ENCODE measurements at places on chromosomes 16 and 17. TPM values are rescaled to one million over a fixed set of nuclear protein-coding genes. Genes with fewer than 3 reads are reported as not detected.

The OR4D1 gene
- polyA plus RNA-seq = 0.19 TPM

- H3K36me3 ChIP-seq = no peaks in the 10 kb centered on the region
- DNase-seq = no peak
- no peak overlapping the region for H3K4me3 ChIP-seq
- no peak overlapping the region for H3K27ac ChIP-seq
Measured at GRCh38 chr16:12176051-12176450, 199.5 kb downstream of the SNX29 start.

The CACNG1 gene
- not detected for polyA plus RNA-seq

The GPR179 gene
- polyA plus RNA-seq = 0.03 TPM

The MMP25 gene
- 41.9 TPM for polyA plus RNA-seq

DNA sequence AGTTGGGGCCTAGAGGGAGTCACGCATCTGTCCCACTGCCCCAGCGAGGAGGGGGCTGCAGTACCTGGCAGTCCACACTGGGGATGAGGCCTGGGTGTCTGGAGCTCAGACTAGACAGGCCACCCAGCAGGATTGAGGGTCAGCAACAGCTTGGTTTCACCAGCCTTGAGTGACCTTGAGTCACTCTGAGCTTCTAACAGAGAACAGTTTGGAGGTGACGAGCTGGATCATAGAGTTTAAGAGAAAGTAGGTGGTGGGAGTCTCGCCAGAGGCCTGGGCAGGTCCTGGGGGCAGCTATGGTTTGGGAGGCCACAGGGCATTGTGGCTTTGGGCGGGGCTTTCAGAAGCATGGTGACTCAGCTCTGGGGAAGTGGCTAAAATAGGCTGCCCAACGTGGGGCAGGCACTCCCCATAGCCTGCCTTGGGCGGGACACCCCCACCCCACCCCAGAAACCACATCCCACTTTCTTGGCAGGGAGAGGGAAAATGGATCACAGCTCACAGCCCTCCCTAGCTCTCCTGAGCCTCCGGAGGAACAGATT lies 20.5 kb downstream of the CDC42EP4 start:
- peaks cover 19% of the 10 kb centered on the region for H3K4me1 ChIP-seq
- H3K4me3 ChIP-seq = no peak overlapping the region
- H3K27ac ChIP-seq = peak overlapping the region; percentile 59
- DNase-seq = peak; percentile 83
- H3K36me3 ChIP-seq = no peaks in the 10 kb centered on the region

The USP43 gene
- polyA plus RNA-seq = 0.17 TPM

GRCh38 chr17:64778240-64779097 lies 116.4 kb upstream of the SMURF2 start:
- DNase-seq = peak; percentile 88
- H3K27ac ChIP-seq = peak overlapping the region; percentile 80
- H3K4me3 ChIP-seq = peak overlapping the region; percentile 17
- H3K4me1 ChIP-seq = peaks cover 60% of the 10 kb centered on the region
- no peaks in the 10 kb centered on the region for H3K36me3 ChIP-seq

The USP22 gene
- 44.2 TPM for polyA plus RNA-seq

GRCh38 chr17:67095803-67096202 lies 51.4 kb downstream of the CACNG1 start:
- no peaks in the 10 kb centered on the region for H3K27me3 ChIP-seq
- peaks cover 58% of the 10 kb centered on the region for H3K36me3 ChIP-seq
- no peak overlapping the region for H3K27ac ChIP-seq

The CES4A gene
- 5.3 TPM for polyA plus RNA-seq

DNA sequence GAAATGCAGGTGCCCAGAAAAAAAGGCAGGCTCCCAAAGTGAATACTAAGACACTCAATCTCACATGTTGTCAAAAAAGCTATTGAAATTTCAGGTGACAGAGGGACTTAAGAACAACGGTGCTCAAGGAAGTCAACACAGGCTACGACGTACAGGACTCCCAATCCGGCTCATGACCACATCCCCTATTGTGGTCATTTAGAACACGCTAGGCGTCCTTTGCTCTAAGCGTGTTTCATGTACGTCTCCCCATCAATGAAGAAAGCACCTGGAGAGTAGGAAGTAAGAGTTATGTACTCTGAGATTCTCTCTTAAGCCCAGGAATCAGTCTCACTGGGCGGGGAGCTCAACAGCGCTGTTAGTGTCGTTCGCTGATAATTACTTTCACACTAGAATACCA lies 94.1 kb downstream of the MRM3 start:
- no peak overlapping the region for H3K4me3 ChIP-seq
- no peaks in the 10 kb centered on the region for H3K36me3 ChIP-seq
- H3K27me3 ChIP-seq = peaks cover 9% of the 10 kb centered on the region
- no peak for DNase-seq
- H3K27ac ChIP-seq = no peak overlapping the region
- peaks cover 3% of the 10 kb centered on the region for H3K4me1 ChIP-seq

DNA sequence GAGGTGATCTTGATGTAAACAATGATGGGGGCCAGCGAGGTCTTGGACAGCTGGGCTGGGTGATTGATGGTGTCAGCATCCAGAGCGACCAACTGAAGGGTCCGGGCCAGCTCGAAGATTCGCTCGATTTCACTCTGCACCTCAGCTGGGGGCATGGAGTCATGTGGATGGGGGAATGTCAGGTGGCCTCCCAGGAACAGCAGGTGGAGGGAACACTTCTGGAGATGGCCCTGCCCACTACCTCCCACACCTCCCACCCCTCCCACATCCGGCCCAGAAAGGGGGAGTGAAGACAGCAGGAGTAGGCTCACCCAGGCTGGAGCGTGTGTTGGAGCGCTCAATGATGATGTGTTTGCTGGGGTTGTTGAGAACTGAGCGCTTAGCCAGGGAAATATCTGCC lies 13.7 kb downstream of the CACNB1 start:
- no peak for DNase-seq
- no peak overlapping the region for H3K27ac ChIP-seq
- peaks cover 19% of the 10 kb centered on the region for H3K36me3 ChIP-seq
- H3K27me3 ChIP-seq = no peaks in the 10 kb centered on the region
- H3K4me1 ChIP-seq = no peaks in the 10 kb centered on the region

The WNK4 gene
- polyA plus RNA-seq = 0.06 TPM

DNA sequence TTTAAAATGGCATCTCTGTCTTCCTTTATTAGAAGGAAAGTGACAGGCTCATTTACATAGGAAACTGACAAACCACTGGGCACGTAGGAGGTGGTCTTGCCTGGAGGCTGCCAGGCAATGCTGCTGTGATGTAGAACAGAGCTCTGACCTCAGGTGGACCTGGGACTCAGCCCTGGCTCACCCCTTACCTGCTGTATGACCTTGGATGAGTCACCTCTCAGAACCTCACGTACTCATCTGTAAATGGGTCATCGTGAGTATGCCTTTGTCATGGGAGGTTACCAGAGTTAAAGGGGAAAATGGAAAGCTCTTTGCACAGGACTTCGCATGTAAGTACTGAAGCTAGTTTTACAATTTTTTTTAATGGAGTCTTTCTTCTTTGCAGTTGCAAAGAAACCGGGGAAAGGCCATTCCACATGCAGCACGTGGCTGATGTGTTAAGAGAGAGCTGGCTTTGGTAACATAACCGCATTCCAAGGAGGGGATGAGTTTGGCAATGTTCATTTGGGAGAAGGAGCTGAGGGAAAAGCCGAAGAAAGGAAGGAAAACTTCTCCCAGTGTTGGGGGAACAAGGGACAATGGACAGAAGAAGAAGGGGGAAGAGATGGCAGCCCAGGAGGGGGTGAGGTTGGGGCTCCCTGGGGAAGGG lies 37.4 kb upstream of the LONP2 start:
- H3K27ac ChIP-seq = no peak overlapping the region
- H3K36me3 ChIP-seq = no peaks in the 10 kb centered on the region
- H3K4me3 ChIP-seq = no peak overlapping the region
- no peaks in the 10 kb centered on the region for H3K4me1 ChIP-seq

DNA sequence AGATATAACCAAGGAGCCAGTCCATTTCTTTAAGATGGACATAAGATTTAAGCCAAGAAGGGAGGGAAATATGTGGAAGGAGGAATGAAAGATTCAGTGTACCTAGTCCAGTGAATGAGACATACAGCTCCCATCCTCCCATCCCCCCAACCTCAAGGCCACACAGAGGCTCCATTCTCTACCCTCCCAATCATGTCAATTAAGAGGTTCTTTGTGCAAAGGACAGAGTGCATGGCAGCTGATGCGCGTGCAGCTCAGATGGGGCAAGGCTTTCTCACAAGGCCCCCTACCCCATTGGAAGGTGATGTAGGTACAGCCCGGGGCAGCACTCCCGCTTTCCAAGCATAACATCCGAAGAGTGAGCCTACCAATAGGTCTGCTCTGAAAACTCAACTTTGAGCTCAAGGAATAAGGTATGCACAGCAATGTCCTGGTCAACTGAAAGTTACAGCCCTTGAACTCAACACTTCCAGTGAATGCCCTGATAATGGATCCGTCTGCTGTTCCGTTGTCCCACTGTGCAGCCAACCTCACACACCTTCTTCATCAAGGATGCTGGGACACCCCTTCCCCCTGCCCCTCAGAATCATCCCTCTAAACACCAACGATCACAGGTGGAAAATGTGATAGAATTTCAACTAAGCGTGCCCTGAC lies 458.1 kb downstream of the SOX9 start:
- H3K36me3 ChIP-seq = no peaks in the 10 kb centered on the region
- H3K4me1 ChIP-seq = no peaks in the 10 kb centered on the region
- H3K27ac ChIP-seq = no peak overlapping the region
- H3K27me3 ChIP-seq = peaks cover 19% of the 10 kb centered on the region

DNA sequence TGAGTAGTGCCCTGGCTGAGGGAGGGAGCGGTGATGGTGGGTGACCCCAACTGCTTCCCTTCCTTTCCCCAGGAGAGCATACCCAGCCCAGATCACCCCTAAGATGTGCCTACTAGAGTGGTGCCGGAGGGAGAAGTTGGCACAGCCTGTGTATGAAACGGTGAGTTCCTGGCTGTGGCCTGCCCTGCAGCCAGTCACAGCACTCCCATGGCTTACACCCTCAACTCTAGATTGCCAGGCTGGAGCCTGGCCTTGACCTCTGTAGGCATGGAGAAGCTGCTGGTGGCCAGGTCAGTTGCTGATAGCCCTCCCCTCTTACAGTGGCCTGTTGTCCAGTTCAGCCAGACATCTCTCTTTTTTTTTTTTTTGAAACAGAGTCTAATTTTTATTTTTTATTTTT lies 8.6 kb upstream of the NFATC3 start:
- no peak for DNase-seq
- peak overlapping the region; percentile 82 for H3K27ac ChIP-seq
- H3K36me3 ChIP-seq = peaks cover 78% of the 10 kb centered on the region
- no peaks in the 10 kb centered on the region for H3K27me3 ChIP-seq

The EVI2A gene
- 79.7 TPM for polyA plus RNA-seq

DNA sequence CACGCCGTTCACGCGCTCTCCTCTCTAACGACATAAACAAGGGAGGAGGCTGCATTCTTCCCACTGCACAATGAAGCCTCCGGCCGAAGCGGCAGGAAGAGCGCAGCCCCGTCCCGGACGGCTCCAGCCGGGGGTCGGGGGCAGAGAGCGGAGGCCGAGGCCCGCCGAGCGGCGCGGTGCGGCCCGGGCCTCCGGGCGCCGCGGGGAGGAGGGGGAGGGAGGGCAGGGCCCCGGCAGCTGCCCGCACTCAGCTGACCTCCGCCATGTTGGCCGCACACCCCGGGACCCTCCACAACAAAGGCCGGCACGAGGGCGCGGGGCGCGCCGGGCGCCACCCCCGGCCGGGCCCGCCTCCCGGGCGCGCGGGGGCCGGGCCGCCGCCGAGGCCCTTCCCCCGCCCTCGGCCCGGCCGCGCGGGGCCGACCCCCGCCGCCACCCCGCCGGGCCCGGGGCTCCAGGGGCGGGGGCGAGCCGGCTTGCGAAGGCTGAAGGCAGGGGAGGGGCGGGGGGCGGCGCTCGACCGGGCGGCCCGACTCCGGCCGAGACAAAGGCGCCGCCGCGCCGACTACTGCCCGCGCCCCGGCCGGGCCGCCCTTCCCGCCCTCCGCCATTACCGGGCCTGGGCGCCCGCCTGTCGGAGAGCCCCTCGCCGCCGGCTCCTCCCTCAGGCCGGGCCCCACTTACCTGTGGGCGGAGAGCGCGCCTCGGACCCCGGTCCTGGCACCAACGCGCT lies 527 bp downstream of the SIAH1 start:
- peaks cover 59% of the 10 kb centered on the region for H3K4me1 ChIP-seq
- H3K36me3 ChIP-seq = no peaks in the 10 kb centered on the region
- H3K27ac ChIP-seq = peak overlapping the region; percentile 99
- H3K4me3 ChIP-seq = peak overlapping the region; percentile 74

DNA sequence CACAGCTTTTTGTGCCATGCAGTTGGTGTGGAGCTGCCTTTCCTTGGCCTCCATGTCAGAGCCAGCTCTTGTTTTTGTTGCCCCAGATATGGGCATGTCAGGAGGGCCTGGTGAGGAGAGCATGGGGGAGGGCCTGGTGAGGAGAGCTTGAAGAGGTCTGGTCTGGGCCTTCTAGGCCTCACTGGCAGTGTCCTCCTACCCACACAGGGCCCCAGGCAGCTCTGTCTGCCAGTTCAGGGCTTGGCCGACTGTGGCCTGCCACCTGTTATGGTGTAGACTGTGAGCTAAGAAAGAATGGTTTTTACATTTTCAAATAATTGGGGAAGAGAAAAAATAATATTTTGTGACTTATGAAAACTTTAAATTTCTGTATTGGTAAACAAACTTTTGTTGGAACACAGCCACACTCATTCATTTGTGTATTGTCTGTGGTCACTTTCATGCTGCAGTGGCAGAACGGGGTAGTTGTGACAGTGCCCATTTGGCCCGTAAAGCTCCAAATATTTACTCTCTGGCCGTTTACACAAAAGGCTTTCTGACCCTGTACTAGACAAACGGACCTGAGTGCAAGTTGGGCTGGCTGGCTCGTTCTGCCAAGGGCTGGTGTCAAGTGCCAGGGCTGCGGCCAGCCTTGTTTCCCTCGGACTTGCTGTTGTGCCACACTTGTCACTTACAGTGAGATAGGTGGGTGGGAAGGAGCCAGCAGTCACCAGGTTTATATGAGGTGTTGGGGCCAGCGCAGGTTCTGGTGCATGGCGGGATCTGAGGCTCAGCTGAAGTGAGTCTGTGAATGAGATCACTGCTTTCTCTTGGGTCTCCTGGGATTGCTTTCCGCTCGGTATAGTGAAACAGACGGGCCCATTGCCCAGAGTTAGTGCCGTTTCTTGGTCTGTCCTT lies 18.2 kb downstream of the PGS1 start:
- no peak overlapping the region for H3K4me3 ChIP-seq
- peaks cover 14% of the 10 kb centered on the region for H3K36me3 ChIP-seq
- H3K27ac ChIP-seq = no peak overlapping the region

DNA sequence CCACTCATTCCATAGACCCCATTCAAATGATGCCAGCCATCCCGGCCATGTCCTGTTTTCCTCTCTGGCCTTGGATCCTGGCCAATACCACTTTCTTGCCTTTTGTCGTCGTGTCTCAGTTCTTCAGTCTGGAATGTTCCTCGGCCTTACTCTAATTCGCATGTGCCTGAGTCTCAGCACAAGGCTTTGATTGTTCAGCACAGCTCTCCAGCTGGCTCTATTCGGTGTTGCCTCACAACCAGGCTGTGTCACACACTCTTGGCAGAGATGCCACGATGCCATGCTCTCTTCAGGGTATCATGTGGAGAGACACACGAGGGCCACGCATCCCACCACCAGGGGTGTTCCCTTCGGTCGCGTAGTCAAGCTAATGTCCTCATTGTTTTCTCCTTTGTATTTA lies 1.8 kb upstream of the VPS4A start:
- H3K4me3 ChIP-seq = no peak overlapping the region
- H3K36me3 ChIP-seq = peaks cover 3% of the 10 kb centered on the region
- H3K27ac ChIP-seq = no peak overlapping the region
- H3K27me3 ChIP-seq = no peaks in the 10 kb centered on the region
